ENCODE measurements at places on chromosomes 2 and 18. TPM values are rescaled to one million over a fixed set of nuclear protein-coding genes. Genes with fewer than 3 reads are reported as not detected.

Gene EVA1A
- total RNA-seq, result 22.1 TPM

Gene LIMS4
- total RNA-seq, result 6.4 TPM

Gene PLA2R1
- 24.1 TPM for total RNA-seq

Gene PCARE
- not detected for total RNA-seq

DNA sequence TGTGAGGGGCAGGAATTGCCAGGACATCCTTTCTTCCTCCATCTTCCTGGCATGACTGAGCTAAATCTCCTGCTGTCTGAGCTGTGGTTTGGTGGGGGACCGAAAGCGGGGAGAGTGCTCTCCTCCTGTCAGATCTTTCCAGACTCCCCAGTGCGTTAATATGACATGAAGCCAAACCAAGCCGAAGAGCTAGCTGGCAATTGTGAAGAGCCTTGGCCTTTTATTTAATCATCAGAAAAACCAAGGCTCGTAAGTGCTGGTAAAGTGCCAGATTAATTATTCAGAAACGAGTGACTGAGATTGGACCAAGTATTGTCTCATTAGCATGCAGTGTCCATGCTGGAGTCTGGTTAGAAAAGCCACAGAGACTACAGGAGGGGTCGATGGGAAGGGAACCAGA lies 14.5 kb upstream of the LRPPRC start:
- DNase-seq, result no peak

- no peak for DNase-seq
These were observed 122.6 kb downstream of the METTL4 start for GRCh38 chr18:2448565-2449151.

DNA sequence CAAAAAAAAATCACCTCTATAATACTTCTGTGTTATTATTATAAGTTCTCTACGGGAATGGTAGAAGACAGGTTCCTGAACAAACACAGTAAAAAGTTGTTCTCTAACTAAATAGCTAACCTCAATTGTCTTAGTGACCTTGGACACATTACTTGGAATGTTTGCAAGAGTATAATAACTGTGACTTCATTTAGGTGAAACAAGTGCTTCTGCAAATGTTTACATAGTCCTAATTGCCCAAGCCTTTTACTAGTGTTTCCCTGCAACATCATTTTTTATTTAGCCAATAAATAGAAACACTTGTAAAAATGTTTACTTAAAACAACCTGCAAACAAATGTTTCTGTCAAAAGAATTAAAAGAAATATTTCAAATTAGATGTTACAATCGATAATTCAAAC lies 9.9 kb downstream of the PLEKHM3 start:
- DNase-seq, result no peak

DNA sequence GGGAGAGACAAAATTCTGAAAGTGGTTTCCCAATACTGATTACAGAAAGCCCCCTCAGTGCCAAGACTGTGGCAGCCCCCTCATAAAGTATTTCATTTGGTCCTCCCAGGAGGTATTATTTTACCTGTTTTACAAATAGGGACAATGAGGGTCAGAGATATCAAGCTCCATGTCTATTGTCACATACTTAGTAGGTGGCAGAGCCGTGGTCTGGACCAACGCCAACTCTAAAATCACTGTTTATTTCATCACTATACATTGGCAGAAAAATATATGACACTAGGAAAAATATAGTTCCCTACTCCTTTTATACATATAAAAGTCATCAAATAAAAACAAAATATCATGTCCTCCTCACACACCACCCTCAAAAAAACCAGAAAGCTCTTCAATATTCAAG lies 68.6 kb downstream of the DHRS9 start:
- no peak for DNase-seq

- no peak for DNase-seq
These were observed 184.6 kb downstream of the CYP26B1 start for GRCh38 chr2:71962911-71963694.

GRCh38 chr2:42372474-42373200 lies 11.6 kb upstream of the COX7A2L start:
- no peak for DNase-seq

DNA sequence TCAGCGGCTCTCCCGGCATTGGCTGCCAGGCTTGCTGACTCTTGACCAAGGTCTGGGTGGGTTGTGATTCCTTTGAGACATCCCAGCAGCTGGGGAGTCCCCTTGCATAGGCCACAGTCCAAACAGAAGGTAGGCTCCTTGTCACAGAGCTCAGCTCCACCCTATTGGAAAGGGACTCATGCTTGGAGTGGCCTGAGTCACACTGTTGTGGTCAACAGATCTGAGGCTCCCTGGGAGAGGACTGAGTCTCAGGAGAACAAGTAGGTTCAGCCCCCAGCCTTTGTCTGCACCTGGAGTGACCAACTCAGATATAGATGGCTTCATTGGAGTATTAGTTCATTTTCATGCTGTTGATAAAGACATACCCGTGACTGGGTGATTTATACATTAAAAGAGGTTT lies 32.1 kb upstream of the SH3BP4 start:
- DNase-seq, result no peak

DNA sequence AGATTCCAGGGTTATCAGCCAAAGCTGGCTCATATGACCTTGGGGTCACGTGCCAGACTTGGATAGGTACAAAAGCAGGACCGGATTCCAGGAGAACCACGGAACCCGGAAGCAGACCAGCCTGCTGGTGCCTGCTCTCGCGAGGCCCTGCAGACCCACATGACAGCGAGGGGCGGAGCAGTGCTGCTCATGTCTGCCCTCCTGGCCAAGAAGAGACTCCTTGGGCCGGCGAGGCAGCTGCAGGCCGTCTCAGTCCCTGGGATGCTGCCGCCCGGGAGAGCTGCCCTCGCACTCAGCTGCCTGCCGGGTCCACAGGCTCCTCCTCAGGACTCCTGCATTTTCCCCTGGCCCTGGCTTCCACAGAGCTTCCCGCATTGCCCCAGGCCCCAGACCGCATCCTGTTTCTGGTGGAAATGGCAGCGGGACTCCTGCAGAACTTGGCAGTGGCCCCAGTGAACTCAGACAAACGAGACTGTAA lies 739.5 kb downstream of the SOCS6 start:
- no peak for DNase-seq

GRCh38 chr18:79604205-79604912 lies 75.2 kb upstream of the CTDP1 start:
- DNase-seq, result no peak
